ENCODE measurements at places on chromosomes 5 and 9.

DNA sequence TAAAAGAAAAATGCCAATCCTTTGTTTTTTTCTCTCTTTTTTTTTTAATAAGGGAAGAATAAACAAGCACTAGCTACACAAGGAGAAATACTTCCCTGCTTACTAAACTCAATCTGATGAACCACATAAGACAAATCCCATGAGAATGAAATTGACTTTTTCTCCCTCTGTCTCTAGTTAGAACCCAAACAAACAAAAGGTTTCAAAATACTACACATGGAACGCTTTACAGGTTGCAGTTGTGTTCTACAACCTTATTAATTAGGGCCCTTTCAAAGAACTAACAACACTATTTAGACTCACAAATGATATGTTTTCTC lies 124.5 kb downstream of the PDE4D start:
- no peak for DNase-seq

- DNase-seq = no peak
Measured at GRCh38 chr5:133404724-133405123, 207.6 kb downstream of the FSTL4 start.

DNA sequence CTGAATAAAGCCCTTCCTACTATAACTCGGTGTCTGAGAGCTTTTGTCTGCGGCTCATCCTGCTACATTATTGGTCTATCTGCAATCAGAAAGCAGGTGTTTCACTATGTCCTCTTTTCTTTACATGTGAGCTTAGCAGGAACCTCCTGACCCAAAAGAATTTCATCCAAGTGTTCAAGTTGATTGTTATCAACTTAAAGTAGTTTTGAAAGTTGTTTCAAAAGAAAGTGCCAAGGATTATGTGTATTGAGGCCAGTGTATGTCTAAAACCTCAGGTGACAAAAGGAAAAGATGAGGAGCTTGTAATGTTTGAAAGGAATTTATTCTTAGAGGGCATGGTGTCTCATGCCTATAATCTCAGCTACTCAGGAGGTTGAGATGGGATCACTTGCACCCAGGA lies 8.1 kb upstream of the SELENOP start:
- DNase-seq = no peak

DNA sequence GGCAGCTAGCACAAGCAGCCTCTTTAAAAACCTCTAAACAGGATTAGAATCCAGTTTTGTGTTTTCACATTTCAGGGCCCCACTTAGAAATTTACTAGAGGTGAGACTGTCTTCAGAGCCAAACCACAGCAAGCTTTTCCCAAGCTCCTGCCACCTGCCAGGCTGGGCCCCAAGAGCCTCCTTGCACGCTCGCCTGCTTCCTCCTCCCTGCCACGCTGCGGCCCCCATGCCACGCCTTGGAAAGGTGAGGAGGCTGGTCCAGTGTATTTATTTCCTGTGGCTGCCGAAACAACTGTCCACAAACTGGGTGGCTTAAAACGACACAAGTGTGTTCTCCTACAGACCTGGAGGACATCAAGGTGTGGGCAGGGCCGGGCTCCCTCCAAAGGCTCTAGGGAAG lies 43.4 kb downstream of the NKX2-5 start:
- DNase-seq = no peak

DNA sequence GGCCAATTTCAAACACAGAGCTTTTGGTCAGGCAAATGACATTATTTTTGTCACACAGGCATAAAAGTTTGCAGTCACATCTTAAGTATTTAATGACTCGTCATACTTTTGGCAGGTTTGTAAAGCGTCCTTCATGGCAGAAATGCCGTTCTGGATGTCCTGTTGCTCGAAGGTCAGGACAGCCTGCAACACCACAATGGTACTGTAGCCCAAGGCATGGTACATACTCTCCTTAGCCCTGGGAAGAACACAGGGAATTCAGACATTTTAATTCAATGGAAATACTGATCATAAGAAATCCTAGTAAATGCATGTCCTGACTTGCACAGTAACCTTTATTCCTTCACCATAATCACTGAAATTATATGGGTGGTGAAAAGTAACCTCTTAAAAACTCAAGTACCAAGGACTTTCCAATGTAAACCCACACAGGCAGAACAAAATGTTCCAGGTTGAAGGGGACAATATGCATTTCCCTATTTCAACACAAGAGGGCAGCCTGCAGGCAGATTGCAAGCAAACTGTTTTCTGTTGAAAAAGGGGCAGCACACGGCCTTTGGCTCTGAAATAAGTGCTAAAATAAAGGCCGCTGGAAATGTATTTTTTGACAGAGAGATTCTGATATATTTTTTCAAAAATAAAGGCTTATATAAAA lies 95.7 kb downstream of the TTC39B start:
- peak; percentile 53 for DNase-seq

DNA sequence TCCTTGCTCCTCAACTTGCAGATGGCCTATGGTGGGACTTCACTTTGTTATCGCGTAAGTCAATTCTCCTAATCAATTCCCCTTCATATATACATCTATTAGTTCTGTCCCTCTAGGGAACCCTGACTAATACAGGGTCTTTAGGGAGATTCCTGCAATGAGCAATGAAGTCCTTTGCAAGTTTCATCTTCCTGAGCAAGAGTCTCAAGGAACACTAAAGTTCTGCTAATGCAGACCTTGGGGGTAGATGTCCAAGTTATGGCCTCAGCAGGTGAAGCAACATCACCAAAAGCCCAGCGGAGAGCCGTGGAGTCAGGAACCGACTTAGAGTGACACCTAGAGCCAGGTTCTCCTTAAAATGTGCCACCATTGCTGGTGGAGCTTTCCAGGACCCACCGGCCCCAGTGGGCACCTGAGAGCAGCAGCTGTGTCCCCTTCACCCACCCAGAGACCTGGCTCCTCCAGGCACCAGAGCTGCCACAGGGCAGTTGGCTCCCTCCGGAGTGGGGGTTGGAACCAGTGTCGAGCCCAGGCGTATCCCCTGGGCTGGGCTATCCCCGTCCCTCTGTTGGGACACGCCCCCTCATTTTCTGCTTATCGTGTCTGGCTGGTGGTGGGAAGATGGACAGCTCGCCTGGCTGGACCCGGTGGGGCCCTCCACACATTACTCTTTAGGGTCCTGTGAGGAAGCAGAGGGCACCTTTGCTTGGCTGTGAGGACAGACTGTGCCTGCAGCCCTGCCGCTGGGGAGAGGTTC lies 10.9 kb upstream of the FCN1 start:
- no peak for DNase-seq

DNA sequence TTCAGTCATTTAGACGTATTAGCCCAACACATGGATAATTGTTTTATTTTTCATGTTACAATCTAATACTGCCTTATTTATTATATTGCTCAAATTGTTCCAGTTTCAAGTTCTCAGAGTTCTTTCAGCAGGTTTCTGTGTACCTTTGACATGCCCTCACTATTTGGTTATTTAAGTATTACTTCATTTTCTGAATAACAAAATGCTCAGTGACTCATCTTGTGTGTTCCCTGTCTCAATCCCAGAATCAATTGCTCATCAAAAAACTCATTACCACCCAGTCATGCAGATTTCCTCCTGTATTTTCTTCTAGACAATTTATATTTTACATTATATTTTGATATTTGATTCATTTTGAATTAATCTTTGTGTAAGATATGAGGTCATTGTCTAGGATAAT lies 562.6 kb downstream of the ANXA1 start:
- no peak for DNase-seq

DNA sequence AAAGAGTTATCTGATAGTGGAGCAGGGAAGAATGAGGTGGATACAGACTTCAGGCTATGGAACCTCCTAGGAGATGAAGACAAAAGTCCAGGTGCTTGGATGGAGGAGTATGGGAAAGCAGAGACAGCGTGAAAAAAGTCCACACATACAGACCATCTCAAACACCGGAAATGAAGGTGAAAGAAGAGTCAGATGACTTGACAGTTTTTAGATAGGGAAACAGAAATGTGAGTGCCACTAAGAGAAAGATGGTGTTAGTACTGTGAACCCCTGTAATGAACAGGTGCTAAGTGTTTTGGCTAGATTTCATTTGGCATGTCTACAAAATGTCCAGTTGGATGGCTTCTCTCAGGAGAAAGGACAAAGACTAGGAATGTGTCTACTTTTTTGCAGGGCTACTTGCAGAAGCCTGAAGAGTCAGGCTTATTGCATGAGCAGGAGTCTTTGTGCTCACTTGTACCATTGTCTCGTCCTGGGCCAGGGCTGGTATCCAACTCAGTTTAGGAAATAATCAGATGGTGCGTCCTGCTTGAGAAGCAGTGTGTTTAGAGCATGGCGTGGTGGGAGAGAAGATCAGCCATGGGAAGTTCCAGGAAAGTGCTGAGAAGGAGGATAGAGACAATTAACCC lies 90.6 kb upstream of the STARD4 start:
- no peak for DNase-seq

DNA sequence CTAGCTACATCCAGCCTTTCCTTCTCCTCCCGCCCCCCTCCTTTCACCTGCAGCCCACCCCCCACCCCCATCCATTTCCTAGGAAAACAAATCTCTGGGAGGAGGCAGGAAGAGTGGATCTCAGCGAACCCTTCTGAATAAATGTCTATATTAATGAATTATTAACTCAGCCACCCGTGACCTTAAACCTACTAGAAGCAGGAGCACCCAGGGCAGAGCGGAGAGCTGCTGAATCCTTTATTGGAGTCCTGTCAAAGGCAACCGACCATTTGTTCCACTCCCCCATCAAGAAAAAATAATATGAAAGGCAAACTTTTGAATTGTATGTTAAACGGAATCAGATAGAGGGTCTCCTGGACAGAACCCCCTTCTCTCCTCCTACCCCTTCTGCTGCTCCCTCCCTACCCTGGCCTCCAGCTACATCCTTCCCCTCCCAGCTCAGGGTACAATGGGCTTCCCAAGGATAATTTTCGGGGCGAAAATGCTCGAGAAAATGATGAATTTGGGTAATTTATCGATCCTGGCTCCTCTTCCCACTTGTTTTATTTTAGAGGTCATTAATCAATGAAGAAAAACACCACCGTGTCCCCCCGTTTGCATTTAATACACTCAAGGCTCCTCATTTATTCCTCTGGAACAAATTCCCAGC lies 3.3 kb upstream of the PRDM6 start:
- no peak for DNase-seq

- no peak for DNase-seq
Measured at GRCh38 chr5:1686016-1686802, 113.4 kb downstream of the MRPL36 start.

- DNase-seq = no peak
Measured at GRCh38 chr5:179294891-179295777, 50.1 kb downstream of the ADAMTS2 start.

DNA sequence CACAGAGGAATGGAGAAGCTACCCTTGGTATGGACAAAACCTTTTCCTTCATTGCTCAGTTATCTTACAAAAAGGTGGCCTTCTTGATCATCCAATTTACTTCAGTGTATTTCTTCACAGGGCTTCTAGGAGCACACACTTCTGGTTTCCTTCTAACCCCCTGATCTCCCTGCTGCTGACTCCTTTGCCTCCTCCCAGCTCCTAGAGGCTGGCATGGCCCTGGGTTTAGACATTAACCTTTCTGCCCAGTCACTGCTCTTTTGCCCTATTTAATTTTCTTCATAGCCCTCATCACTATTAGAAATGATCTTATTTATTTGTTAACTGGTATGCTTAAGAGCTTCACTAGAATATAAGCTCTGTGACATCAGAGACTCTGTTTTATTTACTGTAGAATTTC lies 63.2 kb downstream of the ANKRD55 start:
- no peak for DNase-seq

GRCh38 chr9:91734371-91734981 lies 215.6 kb downstream of the ROR2 start:
- DNase-seq = peak; percentile 81

- no peak for DNase-seq
Measured at GRCh38 chr5:141260458-141261237, 15.5 kb downstream of the PCDHB15 start.

DNA sequence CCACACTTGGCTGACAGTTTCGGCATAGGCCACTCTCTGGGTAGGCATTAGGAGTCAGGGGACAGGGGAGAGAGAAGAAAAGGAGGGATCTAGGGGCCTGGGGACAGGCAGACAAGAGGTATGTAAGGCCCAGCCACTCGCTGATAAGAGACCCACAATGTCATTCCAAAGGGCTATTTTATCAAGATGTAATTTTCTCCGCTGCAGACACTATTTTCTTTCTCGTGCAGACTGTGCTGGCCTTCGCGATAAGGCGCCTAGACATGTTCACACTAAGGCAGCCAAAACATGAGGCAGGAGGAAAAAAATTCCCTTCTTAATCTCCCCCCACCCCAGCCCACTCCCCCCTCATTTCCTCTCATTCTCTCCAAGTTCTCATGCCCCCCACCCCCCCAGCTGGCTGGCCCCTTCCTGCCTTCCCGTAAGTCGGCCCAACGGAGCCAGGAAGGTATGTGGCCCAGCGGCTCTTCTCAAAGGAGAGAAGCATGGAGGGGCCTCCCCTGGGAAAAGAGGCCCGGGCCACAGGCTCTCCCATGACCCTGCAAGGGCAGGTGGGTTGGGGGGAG lies 44.9 kb upstream of the SYNPO start:
- no peak for DNase-seq

- DNase-seq = peak; percentile 39
Measured at GRCh38 chr9:33447799-33448553, 583 bp upstream of the AQP3 start.

GRCh38 chr9:95580812-95581761 lies 64.3 kb upstream of the PTCH1 start:
- no peak for DNase-seq

DNA sequence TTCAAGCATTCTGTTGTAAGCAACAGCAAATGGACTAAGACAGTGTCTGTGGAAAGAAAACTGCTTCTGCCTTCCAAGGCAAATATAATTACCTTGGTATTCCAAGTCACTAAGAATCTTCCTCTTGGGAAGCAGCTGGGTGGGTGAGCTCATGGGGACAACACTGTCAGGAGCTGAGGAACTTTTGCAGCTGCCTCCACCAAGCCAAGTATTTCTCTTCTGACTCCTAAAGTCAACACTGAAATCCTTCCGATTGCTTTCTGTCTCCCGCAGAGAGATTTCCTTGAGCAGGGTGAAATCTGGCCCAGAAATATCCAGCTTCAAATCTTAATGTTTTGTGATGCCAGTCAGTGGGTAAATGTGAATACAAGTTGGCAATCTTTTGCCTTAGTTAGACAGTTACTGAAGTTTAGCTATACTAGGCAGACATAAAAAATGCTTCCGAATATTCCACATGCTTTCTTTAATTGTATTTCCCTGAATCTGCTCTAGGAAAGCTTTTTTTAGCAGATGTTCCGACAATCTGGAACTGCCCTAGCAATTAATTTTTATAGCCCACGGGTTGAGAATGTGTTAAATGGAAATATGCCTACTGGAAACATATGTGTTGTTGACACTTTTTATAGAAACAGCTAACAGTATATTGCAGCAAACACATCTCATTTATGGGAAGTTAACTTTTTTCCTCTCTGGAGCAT lies 369.9 kb upstream of the DAB2 start:
- DNase-seq = no peak

DNA sequence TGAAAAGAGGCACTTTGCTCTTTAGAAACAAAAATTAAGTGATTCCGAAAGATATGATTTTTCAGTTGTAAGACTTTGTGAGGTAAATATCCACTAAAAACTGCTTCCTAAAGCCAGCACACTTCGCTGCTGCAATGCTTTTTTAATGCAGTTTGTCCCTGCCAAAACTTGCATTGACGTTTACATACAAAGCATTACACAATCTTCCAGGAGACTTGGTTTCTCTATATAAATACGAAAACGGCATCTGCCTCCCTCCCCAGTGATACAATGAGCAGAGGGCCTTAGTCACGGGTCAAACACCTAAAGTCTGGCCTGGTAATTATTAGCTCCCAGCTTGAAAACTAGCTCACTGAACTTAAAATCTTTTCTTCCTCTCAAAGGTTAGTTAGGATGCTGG lies 170.7 kb downstream of the TSSK1B start:
- no peak for DNase-seq

Measured in GM10248 (cell line).